ENCODE measurements at places on chromosomes 1 and 21.

GRCh38 chr1:8989821-8990220 is 36.4 kb downstream of the SLC2A7 start:
- no peak for DNase-seq

GRCh38 chr1:85344256-85344694 is 67.8 kb upstream of the BCL10 start:
- DNase-seq: no peak

DNA sequence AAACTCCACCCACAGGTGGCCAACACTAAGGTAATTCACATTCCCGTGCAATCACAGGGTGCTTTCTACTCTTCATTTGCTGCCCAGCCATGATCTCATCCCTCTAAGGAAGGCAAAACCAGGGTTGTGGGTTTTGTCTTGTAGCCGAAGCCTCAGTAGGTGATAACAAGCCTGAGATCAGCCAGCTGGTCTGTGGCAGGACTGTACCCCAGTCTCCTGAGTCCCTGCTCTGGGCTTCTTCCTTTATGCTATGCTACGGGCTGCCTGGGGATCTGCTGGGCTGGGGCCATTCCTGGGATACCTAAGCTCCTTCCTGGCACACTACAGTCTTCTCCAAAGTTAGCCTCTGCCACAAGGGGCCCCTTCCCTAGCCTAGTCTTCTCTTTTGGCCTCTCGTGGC is 9.8 kb downstream of the PPFIA4 start:
- no peak for DNase-seq

DNA sequence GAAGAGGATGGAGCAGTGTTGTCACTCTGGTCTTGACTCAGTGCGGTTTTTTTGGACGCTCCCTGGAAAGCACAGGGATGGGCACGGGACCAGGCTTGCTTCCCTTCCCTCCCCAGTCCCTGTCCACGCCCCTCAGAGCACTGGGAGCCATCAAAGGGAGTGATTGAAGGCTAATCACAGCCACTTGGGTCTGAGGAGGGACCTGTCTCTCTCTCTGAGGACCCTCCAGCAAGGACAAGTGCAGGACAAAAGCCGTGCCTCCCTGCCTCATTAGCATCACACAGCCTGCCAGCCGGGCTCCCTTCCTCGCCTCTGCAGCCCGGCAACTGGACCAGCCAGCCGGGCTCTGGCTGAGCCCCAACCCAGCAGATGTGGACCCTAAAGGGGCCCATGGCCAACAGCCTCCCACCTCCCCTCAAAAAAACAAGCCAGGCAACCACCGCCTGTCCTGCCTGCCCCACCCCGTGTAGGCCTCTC is 18.6 kb upstream of the PDZK1IP1 start:
- DNase-seq: no peak

- no peak for DNase-seq
Observed at GRCh38 chr1:119372503-119373086, 4.0 kb downstream of the HAO2 start.

DNA sequence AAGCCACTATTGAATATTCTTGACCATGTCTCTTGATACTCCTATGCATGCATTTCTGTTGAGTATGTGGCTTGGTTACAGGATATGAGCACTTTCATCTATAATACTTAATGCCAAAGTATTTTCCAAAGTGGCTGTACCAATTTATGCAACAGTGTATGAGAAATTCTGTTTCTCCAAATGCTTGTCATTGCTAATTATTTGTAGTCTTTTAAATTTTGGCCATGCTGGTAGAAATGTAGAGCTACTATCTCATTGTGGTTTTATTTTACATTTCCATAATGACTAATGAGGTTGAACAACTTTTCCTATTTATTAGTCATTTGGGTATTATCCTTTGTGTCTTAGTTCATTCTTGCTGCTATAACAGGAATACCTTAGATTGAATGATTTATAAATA is 71.4 kb upstream of the TSPAN2 start:
- no peak for DNase-seq

DNA sequence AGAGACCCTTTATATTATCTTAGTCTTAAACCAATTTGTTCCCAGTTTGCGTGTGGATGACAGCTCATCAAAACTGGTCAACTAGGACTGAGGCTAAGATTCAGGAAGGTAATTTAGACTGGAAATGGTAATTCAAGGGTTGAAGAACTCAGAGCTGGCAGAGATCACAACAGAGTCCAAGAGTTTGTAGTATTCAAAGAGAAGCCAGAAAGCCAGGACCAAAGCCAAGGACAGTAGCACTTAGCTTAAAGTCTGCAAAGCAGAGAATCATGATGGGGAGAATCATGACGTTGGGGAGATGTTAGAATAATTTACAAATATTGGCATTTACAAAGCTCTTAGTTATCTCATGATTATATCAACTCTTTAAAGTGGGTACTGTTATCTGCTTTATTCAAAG is 32.6 kb downstream of the RNF11 start:
- no peak for DNase-seq

GRCh38 chr1:103527331-103527730 is 1.8 kb downstream of the RNPC3 start:
- no peak for DNase-seq

- no peak for DNase-seq
Observed at GRCh38 chr1:218665221-218665620, 320.1 kb downstream of the TGFB2 start.

GRCh38 chr1:52249831-52250230 is 107.9 kb downstream of the ZFYVE9 start:
- DNase-seq: no peak

GRCh38 chr1:241749945-241750695 is 97.9 kb upstream of the EXO1 start:
- no peak for DNase-seq

- no peak for DNase-seq
Observed at GRCh38 chr1:156358641-156359040, 10.4 kb upstream of the RHBG start.

DNA sequence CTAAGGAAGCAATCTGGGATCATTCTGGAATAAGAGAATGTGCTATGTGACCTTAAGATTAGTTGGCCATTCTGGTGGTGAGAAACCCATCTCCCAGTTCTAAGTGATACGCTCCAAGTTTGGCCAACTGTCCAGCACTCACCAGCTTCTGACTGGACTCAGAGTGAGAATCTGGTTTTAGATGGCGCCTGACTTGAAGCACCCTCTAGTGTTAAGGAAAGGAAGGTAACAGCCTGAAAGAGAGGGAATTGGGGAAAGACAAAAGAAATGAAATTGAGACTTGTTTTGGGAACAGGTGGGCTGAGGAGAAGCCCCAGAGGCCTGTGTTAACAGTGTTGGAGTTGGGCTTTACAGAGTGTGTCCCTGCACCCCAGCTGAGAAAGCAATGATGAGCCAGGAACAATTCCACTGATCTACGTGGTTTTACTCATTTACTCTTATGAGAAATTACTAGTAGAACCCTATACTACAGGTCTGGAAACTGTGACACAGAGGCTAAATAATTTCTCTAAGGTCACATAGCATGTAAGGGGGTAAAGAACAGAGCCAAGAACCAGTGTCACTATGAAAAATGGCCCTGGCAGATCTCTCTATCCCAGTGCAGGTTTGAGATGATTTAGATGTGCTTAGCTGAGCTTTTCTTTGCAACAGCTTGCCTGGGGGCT is 9.3 kb upstream of the FCAMR start:
- DNase-seq: no peak

GRCh38 chr1:86633921-86634320 is 70.5 kb upstream of the SH3GLB1 start:
- no peak for DNase-seq

DNA sequence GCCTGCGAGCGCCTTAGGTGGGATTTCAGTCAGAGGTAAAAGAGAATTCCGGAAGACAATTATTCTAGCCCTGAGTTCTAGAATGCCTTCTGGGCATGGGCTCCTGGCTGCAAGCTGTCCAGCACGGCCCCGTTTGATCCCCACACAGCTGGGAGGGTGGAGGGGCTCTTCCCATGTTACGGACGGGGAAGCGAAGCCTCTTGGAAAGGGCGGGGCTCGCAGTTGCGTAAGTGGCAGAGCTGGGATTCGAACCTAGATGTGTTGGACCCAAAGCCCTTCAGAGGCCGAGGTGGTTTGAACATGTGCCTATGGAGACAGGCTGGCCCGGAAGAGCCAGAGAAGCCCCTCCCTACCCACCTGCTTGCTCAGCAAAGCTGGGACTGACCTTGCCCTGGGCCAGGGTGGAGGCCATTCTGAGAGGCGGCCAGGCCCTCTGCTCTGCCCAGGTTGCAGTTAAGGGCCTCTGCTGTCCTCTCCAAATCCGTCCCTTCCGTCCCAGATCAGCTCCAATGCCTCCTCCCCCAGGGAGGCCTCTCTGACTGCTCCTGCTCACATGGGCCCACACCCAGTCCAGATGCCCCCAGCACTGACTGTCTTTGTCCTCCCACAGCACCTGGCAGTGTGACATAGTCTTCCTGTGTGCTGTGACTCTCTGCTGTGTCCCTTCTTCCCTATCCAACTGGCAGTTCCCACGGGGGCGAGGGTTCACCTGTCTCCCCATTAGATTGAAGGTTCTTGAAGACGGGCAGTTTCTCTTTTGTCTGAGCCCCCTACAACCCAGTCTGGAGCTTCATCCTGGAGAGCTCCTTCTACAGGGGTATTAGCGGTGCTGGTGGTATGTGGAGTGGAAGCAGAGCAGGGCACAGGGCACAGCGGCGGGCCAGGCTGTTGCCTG is 1.2 kb upstream of the HSPB7 start:
- no peak for DNase-seq

DNA sequence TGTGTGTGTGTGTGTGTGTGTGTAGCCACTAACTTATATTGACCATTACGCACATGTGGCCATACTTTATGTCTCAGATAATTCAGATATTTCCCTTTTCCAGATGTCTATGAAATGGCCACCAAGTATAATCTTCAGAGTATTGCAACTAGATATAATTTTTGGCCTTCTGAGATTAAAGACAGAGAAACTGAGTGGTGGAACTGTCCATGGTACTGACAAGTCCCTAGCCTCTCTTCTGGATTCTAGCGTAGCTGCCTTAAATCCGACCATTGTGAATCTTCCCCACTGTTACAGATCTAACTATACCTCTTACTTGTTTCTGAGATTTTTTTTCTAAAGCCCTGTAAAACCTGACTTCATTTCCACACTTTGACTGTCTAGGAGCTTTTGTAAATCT is 100.0 kb upstream of the SERTAD4 start:
- peak; percentile 44 for DNase-seq

GRCh38 chr21:32021319-32021994 is 148.6 kb downstream of the HUNK start:
- no peak for DNase-seq

- DNase-seq: no peak
Observed at GRCh38 chr1:29839726-29840125, 603.4 kb downstream of the PTPRU start.

GRCh38 chr1:8121261-8122159 is 95.4 kb upstream of the ERRFI1 start:
- no peak for DNase-seq

DNA sequence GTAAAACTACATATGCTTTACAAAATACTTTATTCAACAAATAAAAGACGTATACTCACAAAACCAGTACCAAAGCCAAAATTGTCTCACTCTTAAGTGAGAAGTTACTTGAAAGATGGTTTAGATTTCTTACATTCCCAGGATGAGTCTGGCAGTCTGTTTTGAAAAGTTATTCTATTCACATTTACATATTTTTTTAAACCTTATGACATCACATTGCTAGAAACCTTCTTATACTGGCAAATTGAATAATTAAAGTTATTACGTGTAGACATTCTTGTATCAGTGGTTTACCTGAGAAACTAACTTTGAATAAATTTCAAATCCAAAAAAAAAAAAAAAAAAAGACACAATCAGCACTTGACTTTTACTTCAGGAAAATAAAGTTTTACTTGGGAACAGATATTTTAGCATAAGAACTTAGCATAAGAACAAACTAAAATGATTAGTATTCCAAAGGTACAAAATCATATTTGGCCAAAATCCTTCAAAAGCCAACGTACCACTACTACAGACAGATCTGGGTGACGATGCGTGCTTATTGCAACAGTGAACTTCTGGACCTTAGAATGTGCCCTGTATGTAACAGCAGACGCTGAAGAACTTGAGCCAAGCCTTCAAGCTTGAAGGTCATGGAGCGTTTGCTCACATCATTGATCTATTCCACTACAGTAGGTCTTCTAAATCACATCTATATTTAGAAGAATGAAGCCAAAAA is 2.5 kb downstream of the CDC42BPA start:
- no peak for DNase-seq

GRCh38 chr1:20403423-20404145 is 82.4 kb downstream of the CAMK2N1 start:
- DNase-seq: no peak
